PC-3 (cell line): ENCODE measurements at places on chromosomes 13 and 19.

DNA sequence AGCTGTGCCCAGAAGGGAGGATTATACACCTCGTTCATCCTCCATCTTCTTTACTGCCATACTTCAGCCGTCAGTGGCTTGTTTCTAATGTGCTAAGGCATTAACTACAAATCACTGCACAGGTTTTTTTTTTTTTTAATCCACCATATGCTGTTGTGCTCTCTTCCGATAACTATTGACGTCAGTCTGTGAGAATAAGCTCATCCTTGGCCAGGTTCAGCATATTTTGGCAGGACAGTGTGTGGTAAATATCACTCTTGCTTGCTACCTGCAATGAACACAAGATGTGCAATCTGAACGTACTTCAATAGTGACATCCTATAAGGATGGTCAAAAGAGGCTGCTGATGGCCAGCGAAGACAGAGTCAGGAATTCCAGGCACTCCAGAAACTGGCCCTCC is 2030.7 kb upstream of the PCDH20 start:
- no peak for DNase-seq

DNA sequence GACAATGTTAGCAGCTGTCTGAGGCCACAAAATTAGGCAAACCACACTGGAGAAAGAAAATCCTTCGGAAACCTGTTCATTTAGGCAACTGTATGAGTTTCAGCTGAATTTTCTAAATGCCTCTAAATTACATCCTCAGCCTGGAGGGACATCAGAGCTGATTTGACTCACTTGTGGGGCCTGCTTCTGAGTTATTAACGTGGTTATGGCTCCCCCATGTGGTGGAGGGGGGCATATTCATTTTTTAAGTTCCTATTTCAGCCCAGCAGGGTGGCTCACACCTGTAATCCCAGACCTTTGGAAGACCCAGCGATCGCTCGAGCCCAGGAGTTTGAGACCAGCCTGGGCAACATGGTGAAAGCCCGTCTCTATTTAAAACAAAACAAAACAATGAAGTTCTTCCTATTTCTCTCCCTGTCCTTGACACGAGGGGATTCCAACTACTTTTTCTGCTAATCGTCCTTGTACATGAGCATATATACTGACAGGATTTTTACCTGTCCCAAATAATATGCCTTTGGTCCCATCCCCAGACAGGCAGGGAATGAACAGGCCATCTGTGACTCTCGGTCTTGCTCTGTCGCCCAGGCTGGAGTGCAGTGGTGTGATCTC is 31.5 kb upstream of the HIF3A start:
- DNase-seq = peak; percentile 75

GRCh38 chr13:32391101-32391619 is 36.8 kb downstream of the N4BP2L1 start:
- no peak for DNase-seq

GRCh38 chr13:96817336-96817941 is 176.8 kb downstream of the OXGR1 start:
- DNase-seq = peak; percentile 50

- DNase-seq = no peak
These were observed 14.7 kb downstream of the MIER2 start for GRCh38 chr19:329876-330275.

- DNase-seq = no peak
These were observed 7.5 kb downstream of the DKKL1 start for GRCh38 chr19:49371184-49371583.

- no peak for DNase-seq
These were observed 109.8 kb upstream of the FREM2 start for GRCh38 chr13:38577048-38577447.

GRCh38 chr13:23500849-23501248 is 67.3 kb upstream of the SACS start:
- peak; percentile 85 for DNase-seq

DNA sequence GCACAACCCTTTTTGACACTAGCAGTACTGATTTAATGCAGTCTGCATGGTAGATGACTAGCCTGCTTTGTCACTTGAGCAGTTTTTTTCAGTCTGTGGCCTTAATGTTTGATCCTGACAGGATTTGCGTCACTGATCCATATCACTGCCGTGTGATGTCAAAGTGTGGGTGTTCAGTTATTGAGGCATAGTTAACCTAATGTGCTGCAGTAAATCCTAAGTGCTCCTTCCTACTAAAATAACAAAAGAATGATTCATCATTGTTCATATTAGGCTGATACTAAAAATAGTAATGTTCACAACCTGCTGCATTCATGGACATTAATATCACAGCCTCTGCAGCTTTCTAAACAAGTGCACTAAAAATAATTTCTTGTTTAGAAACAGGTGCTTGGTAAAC is 121.9 kb upstream of the MLNR start:
- DNase-seq = peak; percentile 75

GRCh38 chr13:30292325-30292724 is 15.0 kb downstream of the KATNAL1 start:
- no peak for DNase-seq

DNA sequence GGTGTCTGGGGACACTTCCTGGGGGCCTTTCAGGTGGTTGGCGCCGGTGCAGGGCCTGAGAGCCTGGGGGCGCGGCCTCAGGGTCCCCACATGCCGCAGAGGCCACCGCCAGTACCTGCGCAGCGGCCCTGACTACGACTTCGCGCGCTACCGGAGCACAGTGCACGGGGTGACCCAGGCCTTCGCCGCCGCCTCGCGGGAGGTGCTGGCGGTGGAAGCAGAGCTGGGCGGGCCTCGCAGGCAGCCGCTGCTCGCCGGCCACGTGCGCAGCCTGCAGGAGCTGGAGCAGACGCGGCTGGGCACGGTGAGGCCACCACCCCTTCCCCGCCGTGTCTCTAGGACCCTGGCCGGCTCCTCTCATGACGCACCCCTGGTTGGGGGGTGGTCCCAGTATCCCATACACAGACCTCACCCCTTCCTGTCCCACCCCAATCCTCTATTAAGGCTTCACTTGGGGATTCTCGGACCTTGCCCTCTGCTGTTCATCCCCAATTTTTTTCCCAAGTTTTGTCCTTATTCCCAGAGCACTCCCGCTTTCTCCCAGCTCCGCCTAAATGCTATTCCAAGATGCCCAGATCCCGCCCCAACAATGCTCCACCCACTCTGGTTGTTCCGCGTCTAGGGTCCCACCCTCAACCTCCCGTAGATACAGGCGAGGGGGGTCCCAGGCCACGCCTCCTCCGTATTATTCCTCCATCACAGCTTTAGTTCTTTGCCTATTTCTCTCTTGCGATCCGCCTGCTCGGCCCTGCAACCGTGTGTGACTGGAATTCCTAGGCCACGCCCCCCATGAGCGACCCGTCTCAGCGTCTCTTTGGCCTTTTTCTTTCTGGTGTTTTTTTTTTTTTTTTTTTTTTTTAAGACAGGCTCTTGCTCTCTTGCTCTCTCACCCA is 1.0 kb downstream of the REX1BD start:
- peak; percentile 63 for DNase-seq

DNA sequence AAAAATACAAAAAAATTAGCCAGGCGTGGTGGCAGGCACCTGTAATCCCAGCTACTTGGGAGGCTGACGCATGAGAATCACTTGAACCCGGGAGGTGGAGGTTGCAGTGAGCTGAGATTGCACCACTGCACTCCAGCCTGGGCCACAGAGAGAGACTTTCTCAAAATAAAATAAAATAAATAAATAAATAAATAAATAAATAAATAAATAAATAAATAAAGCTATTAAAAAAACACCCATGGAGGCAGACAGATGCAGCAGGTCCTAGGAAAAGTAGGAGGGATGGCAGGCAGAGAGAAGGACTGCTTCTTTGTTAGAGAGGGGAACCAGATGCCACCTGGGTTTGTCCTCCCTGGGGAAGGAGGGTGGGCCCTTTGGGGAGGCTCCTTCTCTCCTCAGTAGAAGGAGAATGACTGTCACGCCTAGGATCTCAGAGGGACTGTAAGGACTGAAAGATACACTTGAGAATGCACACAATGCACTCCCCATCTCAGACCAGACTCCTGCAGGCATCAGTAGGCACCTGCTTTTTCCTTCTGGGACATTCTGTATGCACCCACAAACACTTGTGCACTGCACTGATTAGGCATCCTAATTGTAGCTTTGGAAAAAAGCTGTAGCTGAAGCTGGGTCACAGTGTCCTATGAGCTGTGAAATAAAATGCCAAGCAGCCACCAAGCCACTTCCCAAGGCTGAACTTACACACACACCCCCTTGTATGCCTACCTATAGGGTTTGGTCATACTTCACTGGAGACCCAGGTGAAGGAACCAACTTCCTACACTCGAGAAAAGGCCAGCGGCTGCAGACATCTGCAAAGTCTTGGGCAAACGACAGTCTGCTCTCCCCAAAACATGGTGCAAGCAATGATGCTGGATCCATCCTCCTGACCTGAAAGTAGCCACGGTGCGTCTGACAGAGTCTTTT is 18.9 kb upstream of the SLC35E1 start:
- no peak for DNase-seq

DNA sequence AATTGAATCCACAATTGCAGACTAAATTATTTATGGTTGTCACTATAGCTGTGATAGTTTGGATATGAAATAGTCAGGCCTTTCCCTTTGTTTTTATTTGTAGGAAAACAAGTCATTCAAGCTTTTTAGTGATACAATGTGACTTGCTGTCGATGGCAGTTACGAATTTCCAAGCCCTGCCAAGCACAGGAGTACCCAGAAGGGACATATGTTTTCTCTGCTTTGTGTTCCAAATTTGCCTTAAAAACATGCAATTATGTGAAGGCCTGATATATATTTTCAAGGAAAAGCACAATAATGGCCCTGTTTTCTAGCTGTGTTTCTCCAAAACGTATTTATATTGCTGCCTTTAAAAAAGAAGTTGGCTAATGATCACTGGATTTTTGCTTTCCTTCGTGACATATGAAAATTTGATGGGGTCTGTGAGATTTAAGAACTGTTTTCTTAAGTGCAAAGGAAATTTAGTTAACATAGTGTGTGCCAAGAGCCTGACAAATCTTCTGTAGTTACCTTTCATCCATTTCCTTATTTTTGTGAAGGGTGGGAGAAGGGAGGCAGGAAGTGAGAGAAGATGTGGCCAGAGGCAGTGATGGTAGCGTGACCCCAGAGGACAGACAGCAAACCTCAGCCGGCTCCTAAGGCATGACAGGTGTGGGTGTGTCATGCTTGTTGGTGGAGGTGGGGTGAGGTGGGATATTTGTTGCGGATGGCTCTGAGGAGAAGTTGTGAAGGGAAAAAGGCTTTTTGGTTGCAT is 79.6 kb downstream of the TEX26 start:
- no peak for DNase-seq

DNA sequence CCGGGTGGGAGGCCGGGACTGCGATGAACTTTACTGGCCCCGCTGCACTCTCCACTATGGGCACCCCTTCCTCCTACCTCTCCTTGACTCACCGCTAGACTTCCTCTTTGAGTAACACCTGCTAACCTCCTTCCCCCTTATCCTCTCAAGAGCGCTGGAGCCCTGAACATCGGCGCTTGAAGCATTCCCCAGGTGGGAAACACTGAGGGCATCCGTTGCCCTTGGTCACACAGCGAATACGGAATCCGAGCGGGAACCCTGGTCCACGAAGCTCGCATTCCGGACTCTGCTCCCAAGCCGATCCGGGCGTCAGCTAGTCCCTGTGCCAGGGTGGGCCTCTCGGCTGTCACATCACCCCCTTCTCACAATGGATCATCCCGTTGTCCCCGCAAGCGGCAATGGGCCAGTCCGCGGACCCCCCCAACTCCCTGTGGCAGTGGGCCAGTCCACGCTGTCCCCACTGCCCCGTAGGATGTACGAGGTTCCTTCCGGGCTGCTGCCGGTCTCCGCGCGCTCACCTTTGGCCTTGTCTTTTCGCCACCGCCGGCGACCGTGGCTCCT is 4.2 kb downstream of the LIPE start:
- DNase-seq = no peak

- DNase-seq = no peak
These were observed 8.4 kb downstream of the PLEKHF1 start for GRCh38 chr19:29673451-29674371.

GRCh38 chr13:43537124-43537523 is 249.6 kb downstream of the ENOX1 start:
- DNase-seq = no peak

DNA sequence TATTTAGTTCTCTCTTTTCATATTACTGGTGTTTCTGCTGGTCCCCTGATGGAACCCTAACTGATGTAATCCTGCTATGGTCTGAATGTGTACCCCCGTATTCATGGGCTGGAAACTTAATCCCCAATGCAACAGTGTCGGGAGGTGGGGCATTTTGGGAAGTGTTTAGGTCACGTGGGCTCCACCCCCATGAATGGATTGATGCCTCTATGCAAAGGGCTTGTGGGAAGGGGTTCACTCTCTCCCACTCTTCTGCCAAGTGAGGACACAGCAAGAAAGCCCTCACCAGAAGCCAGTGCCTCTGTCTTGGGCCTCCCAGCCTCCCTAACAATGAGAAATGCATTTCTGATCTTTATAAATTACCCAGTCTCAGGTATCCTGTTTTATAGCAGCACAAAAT is 21.2 kb upstream of the UBAC2 start:
- DNase-seq = no peak

DNA sequence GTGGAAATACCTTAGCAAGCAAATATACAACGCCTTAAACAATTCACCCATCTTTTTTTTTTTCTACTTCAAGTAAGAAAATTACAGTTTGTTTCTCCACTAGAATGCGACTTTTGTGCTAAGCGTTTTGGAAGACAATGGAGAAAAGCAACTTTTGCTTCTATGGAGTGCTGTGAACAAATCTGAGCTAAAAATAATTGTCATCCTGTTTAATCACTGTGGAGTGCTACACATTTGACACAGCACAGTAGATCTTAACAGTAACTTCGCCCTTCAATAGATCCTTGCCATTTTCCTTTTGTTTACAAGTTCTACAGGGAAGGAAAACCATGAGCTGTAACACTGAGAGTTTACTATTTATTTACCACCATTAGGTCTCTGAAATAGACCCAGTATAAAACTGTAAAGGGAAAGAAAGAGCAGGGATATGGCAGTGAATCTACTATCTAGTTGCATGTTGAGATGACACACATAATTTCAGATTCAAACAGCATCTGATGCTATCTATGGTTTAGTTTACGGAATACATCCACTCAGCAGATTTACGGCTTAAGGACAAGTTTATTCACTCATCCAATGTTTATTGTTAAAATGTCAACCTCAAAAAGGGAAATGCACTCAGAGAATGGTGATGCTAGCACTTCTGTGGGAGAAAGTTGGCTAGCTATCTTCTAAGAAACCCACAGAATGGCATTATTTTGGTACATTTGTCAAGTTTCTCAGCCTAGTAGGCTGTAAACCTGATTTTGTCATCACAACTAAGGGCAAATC is 175.3 kb downstream of the VWA8 start:
- no peak for DNase-seq

DNA sequence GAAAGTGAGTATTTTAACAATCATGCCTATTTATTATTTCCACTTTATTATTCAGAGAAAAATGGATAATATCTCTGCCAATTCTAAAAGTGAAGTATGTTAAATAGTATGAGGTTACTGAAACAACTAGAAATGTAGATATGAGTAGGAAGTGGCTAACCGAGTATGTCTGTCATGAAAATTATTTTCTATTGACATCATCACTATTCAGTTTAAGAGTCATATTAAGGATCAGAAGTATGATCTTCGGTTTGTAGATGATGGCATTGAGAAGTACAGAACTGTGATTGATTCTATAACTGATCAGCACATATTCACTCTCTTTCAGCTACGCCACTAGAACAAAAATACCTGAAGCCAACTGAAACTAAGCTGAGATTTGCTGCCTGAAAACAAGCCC is 146.4 kb upstream of the SLITRK5 start:
- no peak for DNase-seq
